Activated CD4-positive, alpha-beta T cell treated with anti-CD3 and anti-CD28 coated beads for 1 hour (primary cell): ENCODE measurements at places on chromosomes 3 and 15.

GRCh38 chr3:114567771-114568170, 273.9 kb downstream of the TIGIT start:
- no peak for DNase-seq

- no peak for DNase-seq
Measured at GRCh38 chr3:58666683-58667082, at the start of gene FAM3D. TSS of gene FAM3D (minus strand) at chr3:58666774. CDS start at chr3:58655563, 11,211 bp downstream.

- DNase-seq: no peak
Measured at GRCh38 chr15:66907826-66908743, 157.3 kb upstream of the SMAD3 start.

DNA sequence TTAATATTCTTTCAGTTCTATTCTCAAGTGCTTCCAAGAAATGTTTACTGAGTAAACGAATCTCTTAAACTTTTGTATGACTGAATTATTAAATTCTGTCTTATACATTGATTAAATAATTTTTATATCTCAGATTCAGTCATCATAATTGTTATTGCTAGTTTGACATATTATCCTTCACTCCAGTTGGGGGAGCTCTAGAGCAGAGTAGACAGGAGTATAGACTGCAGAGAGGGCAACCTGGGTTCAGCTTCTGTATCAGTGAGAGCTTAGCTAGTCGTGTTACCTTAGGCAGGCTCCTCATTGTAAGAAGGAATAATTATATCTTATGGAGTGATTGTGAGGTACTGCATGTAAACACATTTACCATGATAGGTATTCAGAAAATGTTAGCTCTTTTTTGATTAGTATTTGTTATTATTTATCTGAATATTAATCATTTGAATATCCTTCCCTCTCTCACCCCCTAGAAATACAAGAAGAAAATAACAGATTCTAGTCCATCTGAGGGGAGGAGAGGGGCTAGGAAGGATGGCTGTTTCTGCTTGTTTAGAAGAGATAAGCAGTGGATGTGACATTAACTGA, 31.0 kb upstream of the ZCWPW2 start:
- DNase-seq: no peak

GRCh38 chr3:69252631-69253030, 130.2 kb upstream of the LMOD3 start:
- no peak for DNase-seq

DNA sequence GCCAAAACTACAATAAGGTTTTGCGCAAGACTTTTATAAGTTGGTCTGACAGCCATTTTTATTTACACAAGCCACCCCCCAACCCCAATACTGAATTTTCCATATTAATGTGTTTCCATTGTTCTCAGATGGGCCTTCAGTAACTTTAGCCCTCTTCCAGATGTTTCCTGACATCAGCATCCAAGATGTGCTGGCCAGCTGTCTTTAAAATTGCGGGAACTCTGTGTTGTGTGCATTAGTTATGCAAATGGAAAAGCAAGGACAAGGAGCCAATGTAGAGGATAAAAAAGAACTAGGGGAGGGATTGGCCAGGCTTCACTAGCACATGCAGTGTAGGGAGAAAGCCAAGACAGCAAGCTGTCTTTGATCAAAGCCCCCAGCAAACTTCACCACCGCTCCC, 45.4 kb downstream of the COMMD2 start:
- DNase-seq: no peak

DNA sequence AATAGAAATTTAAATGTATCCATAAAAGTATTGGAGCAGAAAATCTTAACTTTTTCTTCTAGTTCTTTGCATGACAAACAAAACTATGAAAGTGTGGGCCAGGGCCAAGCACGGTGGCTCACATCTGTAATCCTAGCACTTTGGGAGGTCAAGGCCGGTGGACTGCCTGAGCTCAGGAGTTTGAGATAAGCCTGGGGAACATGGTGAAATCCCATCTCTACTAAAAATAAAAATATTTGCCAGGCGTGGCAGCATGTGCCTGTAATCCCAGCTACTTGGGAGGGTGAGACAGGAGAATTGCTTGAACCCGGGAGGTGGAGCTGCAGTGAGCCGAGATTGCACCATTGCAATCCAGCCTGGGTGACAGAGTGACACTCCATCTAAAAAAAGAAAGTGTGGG, 93.0 kb upstream of the ASB14 start:
- DNase-seq: no peak

DNA sequence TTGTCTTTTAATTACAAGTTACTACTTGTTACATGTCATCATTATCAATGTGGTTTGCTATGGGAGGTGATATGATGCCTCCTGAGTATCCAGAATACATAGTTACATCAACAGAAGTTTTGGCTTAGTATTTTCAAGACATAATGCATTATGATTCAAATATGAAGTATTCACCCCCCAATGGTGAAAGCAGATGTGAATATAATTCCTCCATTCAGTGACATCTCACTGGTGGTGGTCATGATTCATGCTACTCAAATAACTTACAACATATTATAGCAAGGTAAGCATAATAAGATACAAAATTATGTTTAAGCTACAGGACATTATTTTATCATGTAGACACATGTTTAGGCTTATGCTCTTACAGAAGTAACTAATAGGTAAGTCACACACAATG, 34.9 kb upstream of the TTBK2 start:
- DNase-seq: no peak

DNA sequence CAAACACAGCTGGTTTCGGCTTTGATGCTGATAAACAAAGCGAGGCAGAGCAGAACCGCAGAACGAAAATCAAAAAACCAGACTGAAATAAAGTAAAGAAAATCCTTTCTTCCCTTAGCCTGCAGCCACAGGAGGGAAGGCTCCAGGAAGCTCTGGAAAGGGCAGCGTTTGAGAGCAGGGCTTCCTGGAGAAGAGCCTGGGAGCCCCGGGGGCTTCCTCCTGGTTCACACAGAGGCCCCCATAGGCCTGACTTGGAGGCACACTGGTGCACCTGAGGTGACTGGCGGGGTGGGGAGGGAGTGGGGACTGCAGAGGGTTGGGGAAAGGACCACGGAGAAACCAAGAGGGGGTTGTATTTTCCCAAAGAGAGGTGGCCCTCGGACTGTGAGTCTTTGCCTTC, 98.8 kb upstream of the WNT5A start:
- DNase-seq: no peak

DNA sequence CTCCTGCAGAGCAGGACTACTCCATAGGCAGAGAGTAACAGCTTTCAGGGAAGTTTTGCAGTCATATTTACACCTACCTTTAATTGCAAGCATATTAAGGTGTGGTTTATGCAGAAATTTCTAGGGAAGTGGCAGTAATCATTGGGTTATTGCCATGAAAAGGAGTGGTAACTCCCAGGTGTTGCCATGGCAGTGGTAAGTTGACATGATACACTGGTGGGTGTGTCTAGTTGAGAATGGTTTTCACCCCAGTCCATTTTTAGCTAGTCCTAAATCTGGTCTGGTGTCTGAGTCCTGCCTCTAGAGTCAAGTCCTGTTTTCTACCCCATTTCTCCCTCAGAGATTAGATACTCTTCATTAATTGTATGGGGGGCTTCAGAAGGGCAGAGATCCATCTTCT, 128.4 kb upstream of the GMNC start:
- DNase-seq: no peak
